Mucosa of gallbladder (tissue), 1 donor: ENCODE measurements at places on chromosomes 1 and 21. TPM values are rescaled to one million over a fixed set of nuclear protein-coding genes. Genes with fewer than 3 reads are reported as not detected.

- DNase-seq = no peak
Observed at GRCh38 chr21:31952828-31953227, 80.0 kb downstream of the HUNK start.

- no peak for DNase-seq
Observed at GRCh38 chr1:51818487-51818886, 60.0 kb downstream of the NRDC start.

The PRR9 gene
- not detected for total RNA-seq

The NECTIN4 gene
- 20.3 TPM for total RNA-seq
